Progenitor cell of endocrine pancreas (in vitro differentiated cells): ENCODE measurements at places on chromosomes 6 and 20. TPM values are rescaled to one million over a fixed set of nuclear protein-coding genes. Genes with fewer than 3 reads are reported as not detected.
A peak's percentile ranks its signal among the peaks of the same experiment; 100 is the strongest.

- no peak for DNase-seq
- no peak overlapping the region for H3K4me3 ChIP-seq
- H3K4me1 ChIP-seq, result peaks cover 1% of the 10 kb centered on the region
- no peaks in the 10 kb centered on the region for H3K36me3 ChIP-seq
- H3K27me3 ChIP-seq, result peaks cover 4% of the 10 kb centered on the region
Observed at GRCh38 chr6:116084284-116084683, 16.4 kb upstream of the NT5DC1 start.

- no peak for DNase-seq
- peaks cover 21% of the 10 kb centered on the region for H3K4me1 ChIP-seq
- H3K4me3 ChIP-seq, result no peak overlapping the region
- no peaks in the 10 kb centered on the region for H3K27me3 ChIP-seq
- peaks cover 13% of the 10 kb centered on the region for H3K36me3 ChIP-seq
Observed at GRCh38 chr6:4788482-4788881, 12.3 kb downstream of the CDYL start.

- DNase-seq, result no peak
- no peak overlapping the region for H3K4me3 ChIP-seq
- peaks cover 12% of the 10 kb centered on the region for H3K36me3 ChIP-seq
- H3K27me3 ChIP-seq, result no peaks in the 10 kb centered on the region
- peaks cover 8% of the 10 kb centered on the region for H3K4me1 ChIP-seq
- H3K27ac ChIP-seq, result peak overlapping the region; percentile 62
Observed at GRCh38 chr6:88916615-88917208, 46.7 kb downstream of the RNGTT start.

GRCh38 chr6:113403966-113404595 lies 453.1 kb upstream of the MARCKS start:
- H3K4me1 ChIP-seq, result no peaks in the 10 kb centered on the region
- H3K4me3 ChIP-seq, result no peak overlapping the region
- no peak overlapping the region for H3K27ac ChIP-seq
- H3K27me3 ChIP-seq, result no peaks in the 10 kb centered on the region

DNA sequence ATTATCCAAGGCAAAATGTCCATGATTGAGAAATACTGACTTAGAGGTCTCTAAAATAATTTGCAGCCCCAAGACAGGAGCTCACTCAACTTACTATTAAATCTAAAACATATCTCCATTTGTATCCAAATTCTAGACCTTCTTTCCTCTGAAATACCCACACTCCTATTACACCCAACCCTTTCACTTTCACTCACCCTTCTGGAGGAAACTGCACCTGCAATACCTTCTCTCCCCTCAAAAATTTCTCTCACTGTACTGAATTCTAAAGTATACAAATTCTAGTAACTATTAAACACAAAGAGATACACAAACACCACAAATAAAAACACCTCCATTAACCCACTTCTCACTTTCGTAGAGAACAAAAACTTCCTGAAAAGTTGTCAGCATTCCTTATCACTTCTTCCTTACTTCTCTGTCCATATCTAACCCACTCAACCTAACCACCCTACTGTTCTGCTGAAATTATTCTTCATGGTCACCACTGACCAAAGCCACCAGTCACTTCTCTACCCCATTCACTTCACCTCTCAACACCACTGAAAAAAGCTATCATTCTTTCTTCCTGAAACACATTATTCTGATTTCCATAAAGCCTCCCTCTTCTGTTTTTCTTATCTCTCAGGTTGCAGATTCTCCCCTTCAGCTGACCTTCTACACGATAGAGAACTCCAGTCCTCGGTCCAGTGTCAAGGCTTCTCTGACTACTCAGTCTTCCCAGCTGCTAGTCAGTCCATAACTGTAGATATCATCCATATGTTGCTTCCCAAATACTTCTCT lies 12.0 kb downstream of the LMBRD1 start:
- no peak overlapping the region for H3K27ac ChIP-seq
- H3K27me3 ChIP-seq, result no peaks in the 10 kb centered on the region
- no peak for DNase-seq
- no peak overlapping the region for H3K4me3 ChIP-seq

GRCh38 chr20:1242530-1242929 lies 16.7 kb downstream of the RAD21L1 start:
- no peaks in the 10 kb centered on the region for H3K4me1 ChIP-seq
- no peak overlapping the region for H3K4me3 ChIP-seq
- no peak for DNase-seq
- H3K27me3 ChIP-seq, result peaks cover 11% of the 10 kb centered on the region
- no peak overlapping the region for H3K27ac ChIP-seq

GRCh38 chr6:131182991-131183425 lies 47.7 kb downstream of the AKAP7 start:
- H3K27ac ChIP-seq, result peak overlapping the region; percentile 47
- H3K36me3 ChIP-seq, result peaks cover 8% of the 10 kb centered on the region
- no peaks in the 10 kb centered on the region for H3K27me3 ChIP-seq

Gene MYB
- 4.6 and 5.6 TPM in 2 replicates for total RNA-seq
